ENCODE measurements at places on chromosomes 11 and 22.

DNA sequence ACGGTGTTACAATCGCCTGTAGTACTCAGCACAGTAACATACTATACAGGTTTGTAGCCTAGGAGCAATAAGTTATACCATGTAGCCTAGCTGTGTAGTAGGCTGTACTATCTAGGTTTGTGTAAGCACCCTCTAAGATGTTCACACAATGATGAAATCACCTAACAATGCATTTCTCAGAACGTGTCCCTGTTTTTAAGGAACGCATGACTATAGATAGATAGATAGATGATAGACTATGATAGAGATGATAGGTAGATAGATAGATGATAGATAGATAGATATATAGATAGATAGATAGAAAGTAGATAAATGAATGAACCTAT, 203.9 kb downstream of the FAM76B start:
- H3K36me3 ChIP-seq: no peaks in the 10 kb centered on the region
- no peak overlapping the region for H3K4me3 ChIP-seq
- DNase-seq: no peak
- no peaks in the 10 kb centered on the region for H3K4me1 ChIP-seq

DNA sequence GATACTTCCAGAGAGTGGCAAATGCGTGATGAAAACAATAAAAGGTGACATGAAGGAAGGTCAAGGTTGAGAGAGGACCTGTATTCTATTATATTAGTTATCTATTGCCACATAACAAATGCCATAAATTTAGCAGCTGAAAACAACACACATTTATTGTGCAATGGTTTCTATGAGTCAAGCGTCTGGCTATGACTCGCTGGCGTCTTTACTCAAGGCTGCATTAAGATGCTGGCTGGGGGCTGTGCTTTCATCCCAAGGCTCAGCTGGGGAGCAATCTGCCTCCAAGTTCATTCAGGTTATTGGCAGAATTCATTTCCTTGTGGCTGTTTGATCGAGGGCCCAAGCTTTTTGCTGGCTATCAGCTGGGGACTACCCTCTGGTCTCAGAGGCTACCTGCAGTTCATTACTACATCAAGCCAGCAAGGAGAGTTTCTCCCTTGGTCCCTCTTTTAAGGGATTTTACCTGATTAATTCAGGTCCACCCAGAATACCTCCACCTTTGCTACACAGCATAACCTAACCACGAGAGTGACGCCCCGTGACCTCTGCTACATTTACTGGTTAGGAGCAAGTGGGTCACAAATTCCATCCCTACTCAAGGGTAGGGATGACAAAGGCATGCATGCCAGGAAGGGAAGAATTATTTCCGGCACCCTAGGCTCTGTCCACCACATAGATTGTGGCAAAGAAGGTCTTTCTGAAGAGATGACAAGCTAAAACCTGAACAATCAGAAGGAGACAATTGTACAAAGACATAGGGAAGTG, 549.1 kb downstream of the MN1 start:
- no peaks in the 10 kb centered on the region for H3K4me1 ChIP-seq
- no peak overlapping the region for H3K4me3 ChIP-seq
- H3K36me3 ChIP-seq: no peaks in the 10 kb centered on the region
- H3K27me3 ChIP-seq: peaks cover 17% of the 10 kb centered on the region
- no peak for DNase-seq
- H3K27ac ChIP-seq: no peak overlapping the region

GRCh38 chr22:37972527-37972926, 11.8 kb downstream of the SOX10 start:
- peaks cover 18% of the 10 kb centered on the region for H3K36me3 ChIP-seq
- H3K4me1 ChIP-seq: peaks cover 5% of the 10 kb centered on the region
- no peak for DNase-seq
- H3K27me3 ChIP-seq: no peaks in the 10 kb centered on the region

- H3K36me3 ChIP-seq: no peaks in the 10 kb centered on the region
- no peak overlapping the region for H3K4me3 ChIP-seq
- no peaks in the 10 kb centered on the region for H3K4me1 ChIP-seq
- H3K27me3 ChIP-seq: peaks cover 8% of the 10 kb centered on the region
Measured at GRCh38 chr11:131511794-131512193, 141.4 kb downstream of the NTM start.

- peaks cover 19% of the 10 kb centered on the region for H3K27me3 ChIP-seq
- H3K27ac ChIP-seq: no peak overlapping the region
- H3K36me3 ChIP-seq: no peaks in the 10 kb centered on the region
Measured at GRCh38 chr11:61539006-61539405, 30.5 kb downstream of the LRRC10B start.

DNA sequence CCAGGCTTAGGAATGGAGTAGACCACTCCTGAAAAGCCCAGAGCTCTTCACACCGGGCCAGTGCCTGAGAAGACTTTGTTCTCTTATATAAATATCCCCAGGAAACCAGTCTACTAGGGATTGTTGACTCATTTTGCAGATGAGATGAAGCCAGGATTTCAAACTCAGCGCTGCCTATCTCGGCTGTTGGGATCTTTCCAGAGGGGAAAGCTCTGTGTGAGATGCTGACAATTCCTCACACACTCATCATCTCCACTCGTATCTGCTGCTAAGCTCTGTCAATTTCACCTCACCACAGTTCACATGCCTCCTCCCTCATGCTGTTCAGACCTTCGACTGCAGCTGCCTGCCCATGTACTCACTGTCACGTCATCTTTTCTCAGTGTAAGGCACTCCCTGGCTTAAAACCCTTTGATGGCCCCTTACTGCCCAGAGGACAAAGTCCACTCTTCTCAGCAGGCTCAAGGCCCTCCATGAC, 12.5 kb downstream of the USH1C start:
- H3K27me3 ChIP-seq: peaks cover 19% of the 10 kb centered on the region
- H3K27ac ChIP-seq: no peak overlapping the region
- no peak overlapping the region for H3K4me3 ChIP-seq
- H3K36me3 ChIP-seq: no peaks in the 10 kb centered on the region

DNA sequence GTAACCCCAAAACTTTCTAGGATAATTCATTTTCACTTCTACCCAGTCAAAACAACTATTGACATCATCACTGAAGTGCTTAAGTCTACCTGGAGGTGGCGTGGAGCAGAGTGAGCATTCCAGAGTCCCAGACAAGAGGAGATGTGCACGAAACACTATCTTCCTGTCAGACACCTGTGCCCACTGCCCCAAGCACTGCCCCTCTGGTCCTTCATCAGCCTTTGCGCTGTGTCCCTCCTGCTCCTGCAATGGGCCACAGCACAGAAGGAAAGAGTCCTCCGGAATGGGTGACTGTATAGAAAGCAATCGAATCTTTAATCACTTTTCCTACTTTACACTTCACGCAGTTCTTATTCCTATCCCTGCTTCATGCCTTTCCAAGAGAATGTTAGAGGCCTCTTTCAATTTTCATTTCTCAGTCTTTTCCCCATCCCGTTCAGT, 512 bp upstream of the GRIA4 start:
- peaks cover 17% of the 10 kb centered on the region for H3K4me1 ChIP-seq
- H3K27me3 ChIP-seq: peaks cover 62% of the 10 kb centered on the region
- no peak for DNase-seq
- no peaks in the 10 kb centered on the region for H3K36me3 ChIP-seq

DNA sequence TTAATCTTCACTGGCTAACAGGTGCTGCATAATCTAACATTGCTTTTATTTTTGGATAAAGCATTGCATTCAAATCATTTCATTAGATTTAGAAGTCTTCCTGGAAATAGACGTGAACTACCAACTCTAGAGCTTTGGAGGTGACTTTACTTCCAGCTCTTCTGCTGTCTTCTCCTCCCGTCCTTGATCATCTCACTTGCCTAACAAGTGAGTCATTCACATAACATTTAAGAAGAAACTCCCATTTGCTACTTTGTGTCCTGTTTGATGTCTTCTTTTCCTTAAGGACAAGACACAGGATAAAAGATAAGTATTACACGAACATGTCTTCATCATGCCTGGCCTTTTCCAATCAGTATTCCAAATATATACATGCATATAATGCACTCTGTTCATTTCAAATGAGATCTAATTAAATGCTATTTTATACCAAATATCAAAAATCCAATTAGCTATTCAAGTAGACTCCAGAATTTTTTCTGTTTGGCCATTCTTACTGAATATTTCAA, 88.3 kb downstream of the BDNF start:
- H3K4me3 ChIP-seq: no peak overlapping the region
- no peaks in the 10 kb centered on the region for H3K4me1 ChIP-seq
- no peak overlapping the region for H3K27ac ChIP-seq
- DNase-seq: no peak
- peaks cover 7% of the 10 kb centered on the region for H3K27me3 ChIP-seq

DNA sequence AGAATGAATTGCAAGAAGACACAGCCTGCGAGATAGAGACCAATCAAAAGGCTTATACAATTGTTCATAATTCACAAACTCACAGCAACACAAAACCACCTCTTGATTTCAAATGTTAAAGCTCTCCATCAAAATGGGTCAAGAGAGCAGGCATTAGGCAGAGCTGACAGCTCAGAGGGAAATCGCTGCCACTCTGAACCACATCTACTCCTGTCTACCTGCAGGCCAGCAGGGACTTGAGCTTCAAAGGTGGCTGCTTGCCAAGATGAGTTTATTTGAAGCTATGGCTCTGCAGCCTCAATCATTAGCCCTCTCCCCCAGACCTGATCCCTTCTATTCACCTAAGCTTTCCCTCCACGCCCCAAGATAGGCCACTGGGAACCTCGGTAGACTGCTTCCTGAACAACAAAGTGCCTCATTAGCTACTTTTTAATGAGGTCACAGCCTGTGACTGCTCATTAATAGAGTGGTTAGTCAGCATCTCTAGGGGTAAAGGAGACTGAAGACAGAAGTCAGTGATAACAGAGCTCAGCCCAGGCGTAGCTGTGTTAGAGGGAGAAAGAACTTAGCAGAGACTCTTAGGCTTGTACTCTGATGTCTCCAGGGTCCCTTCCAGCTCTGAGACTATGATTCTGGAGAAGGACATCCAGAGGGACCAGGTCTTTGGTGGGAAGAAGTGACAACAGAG, 21.2 kb upstream of the OR10A5 start:
- H3K36me3 ChIP-seq: no peaks in the 10 kb centered on the region
- H3K4me1 ChIP-seq: no peaks in the 10 kb centered on the region
- no peak overlapping the region for H3K4me3 ChIP-seq

DNA sequence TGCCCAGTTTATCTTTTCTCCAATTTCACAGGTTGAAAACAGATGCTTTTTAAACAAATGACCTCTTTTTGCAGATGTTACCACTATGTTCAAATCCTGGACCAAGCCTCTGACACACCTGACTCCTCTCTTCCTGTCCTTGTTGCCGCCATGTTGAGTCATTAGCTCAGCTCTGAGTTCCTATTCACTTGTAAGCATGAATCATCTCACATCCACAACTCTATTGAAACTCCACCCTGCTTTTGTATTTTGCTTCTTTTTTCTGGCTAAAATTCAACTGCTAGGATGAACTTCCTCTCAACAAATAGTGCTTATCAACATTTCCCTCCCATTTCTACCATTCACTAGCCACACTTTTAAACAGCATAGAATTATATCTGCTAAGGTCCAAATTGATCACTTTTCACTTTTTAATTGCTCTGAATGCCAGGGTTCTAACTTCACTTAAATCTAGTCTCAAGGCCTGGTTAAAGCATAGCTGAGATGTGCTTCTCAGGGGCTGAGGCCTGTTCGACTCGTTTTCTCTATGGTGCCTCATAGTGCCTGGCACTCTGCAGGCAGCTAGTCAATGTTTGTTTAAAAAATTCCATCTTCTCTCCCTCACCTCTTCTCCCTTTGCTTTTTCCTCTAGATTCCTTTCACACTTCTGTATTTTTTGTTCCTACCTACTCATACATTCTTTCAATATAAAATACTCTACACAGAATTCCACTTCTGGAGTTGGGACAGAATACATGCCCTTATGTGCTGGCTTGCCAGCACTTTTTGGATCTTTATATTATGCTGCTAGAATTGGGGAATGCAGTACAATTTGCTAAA, 3.9 kb downstream of the JOSD1 start:
- H3K36me3 ChIP-seq: peaks cover 10% of the 10 kb centered on the region
- H3K27ac ChIP-seq: peak overlapping the region; percentile 97
- H3K27me3 ChIP-seq: no peaks in the 10 kb centered on the region

DNA sequence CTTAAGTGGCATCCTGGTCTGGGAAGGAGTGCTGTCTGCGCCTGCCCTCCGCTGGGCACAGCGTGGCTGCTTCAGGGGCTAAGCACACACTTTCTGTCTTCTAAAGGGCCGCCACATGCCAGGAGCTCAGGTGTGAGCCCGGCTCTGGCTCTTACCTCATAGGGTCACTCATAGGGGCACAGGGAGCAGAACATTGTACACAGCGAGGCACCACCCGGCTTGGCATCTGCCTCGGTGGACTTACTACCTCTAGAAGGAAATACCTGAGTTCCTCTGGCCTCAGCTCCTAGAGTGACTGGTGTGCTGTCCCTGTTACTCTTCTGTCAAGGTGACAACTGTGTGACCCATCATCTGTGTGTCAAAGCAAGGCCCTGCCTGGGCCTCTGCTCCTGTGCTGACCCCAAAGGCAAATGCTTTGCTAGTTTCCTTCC, 13.4 kb downstream of the NEAT1 start:
- DNase-seq: no peak
- H3K4me1 ChIP-seq: peaks cover 4% of the 10 kb centered on the region
- no peak overlapping the region for H3K4me3 ChIP-seq
- no peak overlapping the region for H3K27ac ChIP-seq
- H3K27me3 ChIP-seq: no peaks in the 10 kb centered on the region

DNA sequence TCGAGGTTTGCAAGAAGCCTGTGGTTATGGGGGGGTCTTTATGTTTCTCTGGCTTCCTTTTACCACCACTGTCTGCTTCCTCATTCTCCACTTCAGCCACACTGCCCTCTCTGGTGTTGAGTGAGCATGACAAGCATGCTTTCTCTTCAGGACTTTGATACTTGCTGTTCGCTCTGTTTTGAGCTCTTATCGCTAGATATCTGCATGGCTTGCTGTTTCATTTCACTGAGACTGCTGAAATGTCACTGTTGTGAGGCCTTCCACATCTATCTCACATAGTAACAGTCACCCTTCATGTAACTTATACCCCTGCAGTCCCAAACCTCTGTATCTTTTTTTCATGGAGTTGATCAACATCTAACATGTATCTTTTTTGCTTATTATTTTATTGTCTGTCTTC, 59.8 kb downstream of the TMEM135 start:
- no peaks in the 10 kb centered on the region for H3K27me3 ChIP-seq
- H3K4me3 ChIP-seq: no peak overlapping the region
- H3K36me3 ChIP-seq: peaks cover 12% of the 10 kb centered on the region
- no peak for DNase-seq
- peaks cover 3% of the 10 kb centered on the region for H3K4me1 ChIP-seq

GRCh38 chr22:38946771-38947170, 10.6 kb upstream of the APOBEC3A start:
- no peak overlapping the region for H3K27ac ChIP-seq
- no peak overlapping the region for H3K4me3 ChIP-seq
- DNase-seq: no peak
- peaks cover 2% of the 10 kb centered on the region for H3K4me1 ChIP-seq
